Astrocyte of the hippocampus (primary cell): ENCODE measurements at places on chromosomes 13 and 19.

DNA sequence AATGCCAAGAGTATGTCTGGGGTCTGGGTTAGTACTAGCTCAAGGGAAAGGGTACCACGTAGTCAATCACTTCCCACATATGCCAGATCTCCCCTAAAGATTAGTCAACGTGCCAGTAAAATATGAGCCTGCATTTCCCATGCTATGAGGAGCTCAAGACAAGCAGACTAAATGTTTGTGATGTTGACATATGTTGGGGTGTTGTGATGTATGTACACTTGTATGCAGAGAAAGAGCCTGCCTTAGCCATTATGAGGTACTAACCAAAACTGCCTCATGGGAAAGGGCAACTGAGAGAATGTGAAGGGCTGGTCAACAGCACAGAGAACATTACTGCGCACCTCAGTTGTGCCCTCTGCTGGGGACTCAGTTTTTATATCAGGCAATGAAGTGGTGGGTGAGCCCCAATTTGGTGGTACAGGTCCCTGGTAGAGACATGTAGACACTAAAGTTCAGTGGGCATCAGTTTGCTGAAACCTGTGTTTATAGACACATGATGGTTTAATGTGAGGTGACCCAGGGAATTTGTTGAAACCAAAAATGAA, 287.0 kb downstream of the DCT start:
- no peak for DNase-seq

GRCh38 chr19:47729799-47730520, 15.4 kb upstream of the NOP53 start:
- DNase-seq, result peak; percentile 71

GRCh38 chr13:98466634-98467236, 110.2 kb downstream of the STK24 start:
- peak; percentile 65 for DNase-seq

- DNase-seq, result no peak
Observed at GRCh38 chr13:98771838-98772611, 19.6 kb upstream of the SLC15A1 start.

DNA sequence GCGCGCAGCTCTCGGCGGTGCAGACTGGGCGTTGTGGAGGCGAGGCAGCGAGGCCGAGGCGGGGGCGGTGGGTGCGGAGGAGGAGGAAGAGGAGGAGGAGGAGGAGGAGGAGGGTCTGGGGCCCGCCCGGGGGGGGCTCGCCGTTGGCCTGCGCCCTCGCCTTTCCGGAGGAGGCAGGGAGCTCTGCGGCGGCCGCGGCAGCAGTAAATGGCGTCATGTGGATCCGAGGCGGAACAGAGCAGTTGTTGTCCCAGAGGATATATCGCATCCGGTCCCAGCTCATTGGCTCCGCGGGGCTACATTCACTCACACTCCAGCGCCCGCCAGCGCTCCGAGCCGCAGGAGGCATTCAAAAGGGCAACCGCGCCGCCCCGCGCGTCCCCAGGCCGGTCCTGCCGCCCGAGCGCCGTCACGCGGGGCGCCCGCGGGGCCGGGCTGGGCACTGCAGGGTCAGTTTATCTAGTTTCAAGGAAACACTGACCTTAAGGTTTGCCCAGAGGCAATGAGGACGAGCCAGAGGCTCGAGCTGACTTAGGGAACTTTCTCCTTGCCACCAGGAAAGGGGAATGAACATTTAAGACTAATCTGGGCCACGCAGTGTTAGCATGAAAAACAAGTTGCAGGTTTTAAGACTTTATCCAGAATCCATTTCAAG, at the start of gene SPRY2:
SPRY2 (minus strand) TSS at position 26 of the 655 bp plus-strand sequence. CDS start 3,421 bp downstream, outside the sequence.
- peak; percentile 99 for DNase-seq

DNA sequence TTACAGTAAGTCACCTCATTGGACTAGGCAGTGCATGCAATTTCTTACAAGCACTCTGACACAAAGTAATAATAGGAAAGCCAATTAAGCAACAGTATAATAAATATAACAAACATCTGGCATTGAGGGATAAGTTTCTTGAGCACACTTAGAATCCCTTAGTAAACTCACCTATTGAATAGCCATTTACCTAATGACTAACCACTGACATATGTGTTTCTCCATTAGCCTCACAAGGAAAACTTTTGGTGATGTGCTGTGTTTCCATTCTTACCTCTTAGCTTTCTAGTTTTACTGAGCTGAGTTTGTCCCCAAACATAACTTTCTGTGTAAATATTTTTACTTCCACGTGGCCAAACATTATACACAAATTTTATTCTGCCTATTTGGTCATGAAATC, 47.4 kb upstream of the PCDH9 start:
- no peak for DNase-seq
